ENCODE measurements at places on chromosomes 5 and 9.

- DNase-seq, result no peak
Measured at GRCh38 chr9:97039514-97039860, 545 bp upstream of the CTSV start.

DNA sequence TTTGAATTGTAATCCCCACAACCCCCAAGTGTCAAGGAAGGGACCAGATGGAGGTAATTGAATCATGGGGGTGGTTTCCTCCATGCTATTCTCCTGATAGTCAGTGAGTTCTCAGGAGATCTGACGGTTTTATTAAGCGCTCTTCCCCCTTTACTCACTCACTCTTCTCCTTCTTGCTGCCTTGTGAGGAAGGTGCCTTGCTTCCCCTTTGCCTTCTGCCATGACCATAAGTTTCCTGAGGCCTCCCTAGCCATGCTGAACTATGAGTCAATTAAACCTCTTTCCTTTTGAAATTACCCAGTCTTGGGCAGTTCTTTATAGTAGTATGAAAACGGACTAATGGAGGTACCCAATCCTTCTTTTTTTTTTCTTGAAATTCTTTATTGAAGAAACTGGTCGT lies 2.2 kb upstream of the CEP120 start:
- DNase-seq, result no peak

DNA sequence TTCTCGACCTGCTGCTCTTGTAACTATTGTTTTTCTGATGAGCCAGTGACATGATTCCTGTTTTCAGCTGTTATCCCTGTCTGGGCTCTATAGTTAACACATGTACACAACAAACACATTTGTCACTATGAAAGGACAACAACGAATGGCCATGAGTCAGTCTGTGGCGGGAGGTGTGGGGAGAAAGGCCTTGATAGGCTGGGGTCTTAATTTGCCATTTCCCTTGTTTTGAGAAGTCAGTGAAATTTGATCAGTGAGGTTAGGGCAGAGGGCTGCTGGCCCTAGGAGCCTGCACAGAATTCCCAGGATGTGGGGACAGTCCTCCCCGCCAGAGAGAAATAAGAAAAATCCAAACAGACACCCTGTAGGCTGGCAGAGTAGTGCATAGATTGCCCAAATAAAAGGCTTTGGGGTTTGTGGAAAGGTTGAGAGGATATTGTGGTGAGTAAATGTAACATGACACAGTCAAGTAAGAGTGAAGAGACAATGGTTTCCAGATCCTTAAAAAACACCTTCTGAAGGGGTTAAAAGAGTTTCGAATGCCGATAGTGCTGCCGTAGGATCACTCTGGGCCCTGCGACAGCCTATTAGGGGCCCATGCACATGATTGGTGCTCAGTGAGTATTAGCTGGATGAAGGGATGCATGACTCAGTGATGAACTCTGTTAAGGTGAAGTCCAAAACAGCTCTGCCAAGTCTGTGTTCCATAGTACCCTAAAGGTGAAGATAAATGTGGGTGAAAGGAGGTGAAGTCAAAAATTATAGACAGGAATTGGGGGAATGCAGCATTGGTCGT lies 110.9 kb upstream of the PRRC1 start:
- no peak for DNase-seq

DNA sequence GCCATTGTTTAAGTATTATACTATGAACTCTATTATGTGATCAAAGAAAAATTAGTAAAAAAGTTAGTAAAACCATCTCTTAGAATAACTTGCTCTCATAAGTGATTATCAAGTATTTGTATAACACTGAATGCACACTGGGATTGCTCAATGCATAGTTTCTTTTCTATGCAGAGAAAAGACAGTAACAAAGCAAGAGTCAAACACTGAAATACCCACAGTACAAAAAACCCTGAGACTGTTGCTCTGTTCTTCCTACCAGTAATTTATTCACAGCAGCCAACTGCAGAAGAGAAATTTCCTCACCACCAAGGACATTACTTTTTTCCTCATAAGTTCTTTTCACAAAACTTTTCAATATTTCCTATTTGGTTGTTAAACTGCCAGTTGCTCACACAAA lies 634.4 kb downstream of the DTWD2 start:
- DNase-seq, result no peak

DNA sequence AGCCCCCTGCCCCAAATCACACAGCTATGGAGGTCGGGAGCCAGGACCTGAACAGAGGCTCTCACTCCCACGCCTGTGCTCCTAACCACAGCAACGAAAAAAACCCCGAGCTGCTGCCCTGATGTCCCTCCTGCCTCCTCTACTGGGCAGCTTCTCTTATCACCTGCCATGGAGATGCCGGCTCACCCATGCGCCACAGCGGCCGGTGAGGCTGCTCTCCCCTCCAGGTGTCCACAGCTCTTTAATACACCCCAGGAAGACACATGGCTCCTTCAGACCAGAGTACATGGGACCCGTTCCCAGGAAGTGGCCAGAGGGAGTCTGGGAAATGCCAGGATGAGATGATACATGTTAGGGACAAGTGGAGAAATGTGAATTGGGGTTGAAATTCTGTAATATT lies 110.9 kb downstream of the COL23A1 start:
- DNase-seq, result no peak

GRCh38 chr5:77186652-77187370 lies 23.7 kb upstream of the PDE8B start:
- DNase-seq, result no peak

GRCh38 chr9:89427621-89428221 lies 70.2 kb downstream of the SEMA4D start:
- DNase-seq, result no peak

DNA sequence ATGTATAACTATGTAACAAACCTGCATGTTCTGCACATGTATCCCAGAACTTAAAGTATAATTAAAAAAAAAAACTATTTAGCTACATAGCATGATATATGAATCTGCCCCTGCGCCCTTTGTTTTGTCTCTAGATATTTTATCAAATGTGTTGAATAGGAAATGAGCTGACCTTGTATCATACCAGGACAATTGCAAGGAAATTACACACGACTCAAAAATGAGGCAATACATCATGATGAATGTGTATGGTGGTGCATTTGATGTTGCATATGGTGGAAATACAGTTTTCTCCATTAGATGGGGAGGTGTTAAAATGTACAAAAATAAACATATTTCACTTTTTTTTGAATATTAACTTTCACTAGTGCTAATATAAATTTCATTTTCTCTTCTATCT lies 28.6 kb upstream of the CEP78 start:
- no peak for DNase-seq

- no peak for DNase-seq
Measured at GRCh38 chr5:100771181-100771580, 131.9 kb downstream of the ST8SIA4 start.

DNA sequence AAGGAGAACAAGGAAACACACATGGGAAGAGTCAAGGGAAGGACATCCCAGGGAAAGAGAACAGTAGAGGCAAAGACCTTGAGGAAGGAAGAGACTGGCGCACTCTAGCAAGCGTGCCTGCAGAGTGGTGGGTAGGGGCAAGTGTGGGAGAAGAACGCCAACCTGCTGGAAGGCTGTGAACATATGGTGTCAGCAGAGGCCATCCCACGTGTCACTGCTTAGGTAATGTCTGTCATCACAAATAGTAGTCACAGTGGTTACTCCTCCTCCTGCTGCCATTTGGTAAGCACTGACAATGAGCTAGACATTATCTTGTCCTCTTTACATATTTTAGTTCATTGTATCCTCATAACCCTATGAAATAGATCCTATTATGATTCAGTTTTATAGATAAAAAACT lies 206.4 kb upstream of the TRIM32 start:
- no peak for DNase-seq

DNA sequence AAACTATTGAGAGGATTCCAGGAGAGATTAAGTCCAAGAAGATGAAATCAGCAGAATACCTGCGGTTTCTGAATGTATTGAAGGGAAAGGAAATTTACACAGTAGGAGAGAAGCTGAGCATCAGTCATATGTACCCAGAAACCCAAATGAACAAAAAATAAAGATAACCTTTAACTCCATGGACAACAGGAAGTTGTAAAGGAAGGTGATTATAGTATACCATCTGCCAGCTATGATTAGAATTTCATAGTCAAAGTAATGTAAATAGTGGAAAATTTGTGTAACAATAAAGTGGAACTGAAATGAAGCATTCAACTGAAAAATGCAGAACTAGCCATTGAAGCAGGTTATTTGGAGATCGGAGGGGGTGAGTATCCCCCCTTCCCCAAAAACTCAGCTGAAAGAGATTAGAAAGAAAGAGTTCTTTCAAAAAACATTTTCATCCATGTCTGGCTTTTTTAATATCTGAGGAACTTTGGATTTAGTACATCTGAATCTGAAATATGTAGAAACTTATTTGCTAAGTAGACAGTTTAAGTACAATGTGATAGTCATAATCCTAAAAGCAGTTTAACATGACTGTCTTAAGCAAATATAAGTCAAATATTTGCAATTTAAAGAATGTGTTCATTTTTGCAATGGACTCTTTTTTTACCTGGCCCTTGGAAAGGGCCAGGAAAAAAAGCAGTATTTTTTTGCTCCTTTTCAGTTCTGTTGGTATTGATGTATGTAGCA lies 58.4 kb downstream of the APC start:
- no peak for DNase-seq

DNA sequence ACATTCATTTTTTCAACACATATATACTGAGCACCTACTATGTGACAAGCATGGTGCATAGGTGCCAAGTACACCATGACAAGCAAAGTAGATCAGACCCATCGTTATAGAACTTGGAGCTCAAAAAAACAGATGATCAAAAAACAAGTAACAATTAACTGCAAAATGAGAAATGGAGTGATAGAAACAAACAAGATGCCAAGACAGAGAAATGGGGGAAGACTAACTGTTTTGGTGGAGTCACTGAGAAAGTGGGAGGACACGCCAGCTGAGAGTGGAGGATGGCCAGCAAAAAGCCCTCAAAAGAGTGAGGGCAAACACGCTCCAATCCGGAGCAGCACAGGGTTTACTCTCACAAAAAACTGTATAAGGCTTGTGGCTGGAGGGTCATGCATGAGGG lies 50.6 kb downstream of the TTC39B start:
- no peak for DNase-seq

- DNase-seq, result no peak
Measured at GRCh38 chr5:178422400-178422775, 167.8 kb downstream of the COL23A1 start.

- peak; percentile 66 for DNase-seq
Measured at GRCh38 chr5:167699432-167699831, 592.0 kb upstream of the WWC1 start.

DNA sequence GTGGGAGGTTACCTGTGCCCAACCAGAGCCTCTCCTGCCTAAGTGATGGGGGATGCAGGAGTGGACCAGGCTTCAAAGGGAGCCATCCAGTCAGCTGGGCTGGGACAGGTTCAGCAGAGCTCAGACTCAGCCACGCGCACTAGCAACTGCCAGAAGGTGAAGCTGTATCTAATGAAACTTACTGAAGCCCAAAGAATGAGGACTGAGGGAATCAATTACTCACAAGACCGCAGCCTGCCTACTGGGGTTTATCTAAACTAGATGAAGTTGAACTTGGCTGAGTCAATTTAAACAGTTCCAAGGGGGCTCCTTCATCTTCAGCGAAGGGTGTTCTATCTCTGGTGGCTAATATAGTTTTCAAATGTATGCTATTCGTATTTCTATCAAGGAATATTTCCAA lies 11.4 kb downstream of the HAND1 start:
- DNase-seq, result no peak

- no peak for DNase-seq
Measured at GRCh38 chr9:104090578-104090977, 3.5 kb upstream of the SMC2 start.

GRCh38 chr9:7799944-7800285 lies 337 bp upstream of the DMAC1 start:
- no peak for DNase-seq

- DNase-seq, result no peak
Measured at GRCh38 chr5:164237486-164237885, 732.1 kb downstream of the MAT2B start.

- no peak for DNase-seq
Measured at GRCh38 chr5:149442563-149443182, 63.6 kb upstream of the IL17B start.

DNA sequence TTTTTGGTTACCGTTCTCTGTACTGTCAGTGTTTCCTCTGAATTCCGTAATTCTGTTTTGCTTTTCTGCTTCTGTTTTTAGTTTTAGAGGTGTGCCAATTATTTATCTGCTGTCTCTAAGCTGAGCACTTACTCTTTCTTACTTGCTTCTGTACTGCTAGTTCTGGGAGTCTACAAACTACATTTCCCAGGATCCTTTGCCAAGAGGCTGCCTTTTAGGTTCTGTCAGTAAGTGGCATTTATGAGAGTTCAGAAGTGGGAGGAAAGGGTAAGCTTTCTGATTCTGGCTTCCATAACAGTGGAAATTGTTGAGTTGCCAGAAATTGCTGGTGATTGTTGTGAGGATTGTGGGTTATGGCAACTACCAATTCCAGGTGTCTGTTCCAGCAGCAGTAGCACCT lies 102.4 kb downstream of the OSTF1 start:
- DNase-seq, result no peak

DNA sequence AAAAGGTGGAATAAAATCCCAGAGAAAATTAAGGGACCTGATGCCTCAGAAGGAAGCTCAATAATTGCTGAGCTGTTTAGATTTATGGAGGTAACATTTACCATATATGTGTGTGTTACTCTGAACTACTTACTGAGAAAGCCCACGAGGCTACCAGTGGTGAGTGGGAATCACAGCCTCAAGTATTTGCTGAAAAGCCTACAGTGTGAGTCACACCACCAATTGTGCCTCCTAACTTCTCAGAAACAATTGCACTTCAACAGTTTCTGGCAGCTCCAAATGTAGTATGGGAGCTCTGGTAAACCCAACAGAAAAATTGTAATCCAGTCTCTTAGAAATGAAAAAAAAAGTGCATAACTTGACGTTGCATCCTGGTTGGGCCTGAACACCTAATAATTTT lies 551.6 kb downstream of the PRDM9 start:
- no peak for DNase-seq

GRCh38 chr5:10649666-10650380 lies 86.0 kb downstream of the ANKRD33B start:
- no peak for DNase-seq

- DNase-seq, result no peak
Measured at GRCh38 chr5:159057996-159058395, 41.7 kb downstream of the EBF1 start.

GRCh38 chr5:81080809-81081460 lies 120.8 kb downstream of the RASGRF2 start:
- DNase-seq, result no peak

All from NCI-H2227 treated with DMSO at 0.1 percent for 48 hours (cell line).